ENCODE measurements at places on chromosomes 6 and 20.

- DNase-seq: no peak
These were observed 12.6 kb upstream of the FAM209A start for GRCh38 chr20:56511926-56512325.

- DNase-seq: no peak
These were observed 181.2 kb upstream of the POU3F2 start for GRCh38 chr6:98653179-98653578.

- DNase-seq: no peak
These were observed 616.7 kb downstream of the FRK start for GRCh38 chr6:115443825-115444478.

GRCh38 chr6:150314230-150315188 lies 54.3 kb upstream of the IYD start:
- no peak for DNase-seq

GRCh38 chr6:51099201-51099600 lies 280.5 kb downstream of the TFAP2B start:
- DNase-seq: no peak

- DNase-seq: peak; percentile 58
These were observed 89.1 kb downstream of the NCR2 start for GRCh38 chr6:41424370-41425058.

- DNase-seq: no peak
These were observed 105.9 kb downstream of the TOX2 start for GRCh38 chr20:44020406-44021148.

DNA sequence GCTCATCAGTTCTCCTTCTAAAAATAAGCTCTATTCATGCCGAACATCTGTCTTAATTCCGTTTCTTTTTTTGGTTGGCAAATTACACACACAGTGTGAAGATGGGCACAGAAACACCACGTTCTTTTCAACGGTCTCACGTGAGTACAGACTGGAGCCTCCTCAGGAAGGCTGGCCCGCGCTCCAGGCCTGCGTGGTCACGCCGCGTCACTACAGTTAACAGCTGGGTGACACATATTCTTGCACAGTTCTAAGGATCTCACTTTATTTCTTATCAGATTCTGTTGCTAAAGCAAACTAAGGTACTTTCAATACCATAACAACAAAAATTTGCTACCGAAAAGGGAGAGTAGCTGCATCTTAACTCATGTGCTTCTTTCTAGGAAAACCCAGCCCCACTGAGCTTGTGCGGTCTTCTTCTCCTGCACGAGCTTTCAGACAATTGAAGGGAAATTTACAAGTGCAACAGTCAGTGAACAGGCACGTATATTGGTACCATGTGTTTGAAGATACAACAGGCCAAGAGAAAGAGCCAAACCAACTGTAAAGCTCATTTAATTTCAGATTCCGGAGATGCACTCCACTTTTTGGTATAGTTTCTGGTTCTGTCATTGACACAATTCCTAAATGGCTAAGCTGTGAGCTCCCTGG lies 55.6 kb upstream of the MPC1 start:
- DNase-seq: no peak

DNA sequence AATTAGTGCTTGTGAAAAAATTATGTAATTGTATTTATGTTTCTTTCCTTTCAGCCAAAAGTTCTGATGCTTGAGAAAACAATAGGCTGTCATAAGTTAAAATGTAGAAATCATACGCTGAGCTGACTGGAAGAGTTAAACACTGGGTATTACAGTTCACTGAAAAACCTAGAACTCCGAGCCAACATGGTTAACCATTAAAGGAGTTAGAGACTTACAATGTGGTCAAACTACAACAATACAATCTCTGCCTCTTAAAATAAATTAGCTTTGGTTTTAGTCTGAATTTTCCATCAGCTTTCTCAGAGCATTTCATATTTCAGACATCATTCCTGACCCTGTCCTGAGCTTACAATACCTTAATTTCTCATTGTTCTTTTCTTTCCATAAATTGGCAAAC lies 91.0 kb downstream of the COL12A1 start:
- DNase-seq: no peak

GRCh38 chr20:40499391-40499790 lies 189.6 kb downstream of the MAFB start:
- DNase-seq: no peak

DNA sequence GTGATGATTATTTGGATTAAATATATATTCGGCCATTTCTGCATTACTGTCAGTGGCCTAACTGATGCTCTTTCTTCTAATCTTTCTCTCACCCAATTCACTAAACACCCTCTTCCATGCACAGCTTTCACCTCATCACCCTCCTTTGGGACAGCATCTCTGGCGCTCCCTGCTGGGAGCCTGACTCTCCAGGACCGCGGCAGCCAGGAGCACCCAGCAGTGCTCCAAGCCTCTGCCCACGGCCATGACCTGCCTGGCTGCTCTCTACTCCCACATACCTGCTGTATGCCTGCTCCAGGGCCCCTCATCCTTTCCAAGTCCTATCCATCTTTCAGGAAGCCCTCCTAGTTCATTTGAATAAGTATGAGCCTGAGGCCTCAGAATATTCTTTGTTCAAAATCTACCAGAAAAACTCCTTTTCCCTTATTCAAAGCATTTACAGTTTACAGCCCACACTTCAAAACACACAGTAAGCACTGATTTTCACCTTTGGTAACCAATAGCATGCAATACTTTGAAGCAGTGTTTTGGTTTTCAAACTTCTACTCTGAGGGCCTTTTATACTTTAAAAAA lies 15.2 kb downstream of the CTCFL start:
- DNase-seq: no peak

DNA sequence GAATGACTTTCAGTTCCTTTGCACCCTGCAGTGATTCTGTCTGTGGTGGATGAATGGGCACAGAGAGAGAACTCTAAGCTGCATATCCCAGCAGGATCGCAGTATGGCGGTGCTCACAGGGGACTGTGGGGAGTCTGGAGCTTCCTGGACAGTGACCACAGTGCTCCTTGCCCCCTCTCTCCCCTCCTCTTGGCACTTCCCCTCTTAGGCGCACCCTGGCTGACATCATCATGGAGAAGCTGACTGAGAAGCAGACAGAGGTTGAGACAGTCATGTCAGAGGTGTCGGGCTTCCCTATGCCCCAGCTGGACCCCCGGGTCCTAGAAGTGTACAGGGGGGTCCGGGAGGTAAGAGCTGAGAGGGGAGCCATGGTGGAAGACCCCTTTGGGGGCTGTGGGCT lies 8.6 kb downstream of the BYSL start:
- no peak for DNase-seq

- peak; percentile 100 for DNase-seq
These were observed 163.2 kb downstream of the PDE7B start for GRCh38 chr6:136014454-136015437.

DNA sequence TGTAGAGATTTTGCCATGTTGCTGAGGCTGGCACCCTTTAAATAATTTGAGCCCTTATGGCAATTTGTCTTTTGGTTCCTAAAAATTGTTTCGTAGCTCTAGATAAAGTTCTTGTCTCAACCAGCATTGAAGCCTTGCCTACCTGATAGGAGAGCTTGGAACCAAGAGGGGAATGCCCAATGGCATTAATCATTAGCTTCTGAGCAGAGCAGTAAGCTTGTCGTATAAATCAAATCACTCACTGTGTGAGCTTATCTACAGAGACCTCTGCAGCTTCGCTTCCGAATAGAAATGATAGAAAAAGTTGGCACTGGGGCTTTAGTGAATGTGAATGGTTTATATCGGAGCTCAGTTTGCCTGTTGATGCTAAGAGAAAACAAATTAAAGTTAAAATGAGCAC lies 10.7 kb downstream of the ANKRD6 start:
- DNase-seq: no peak

DNA sequence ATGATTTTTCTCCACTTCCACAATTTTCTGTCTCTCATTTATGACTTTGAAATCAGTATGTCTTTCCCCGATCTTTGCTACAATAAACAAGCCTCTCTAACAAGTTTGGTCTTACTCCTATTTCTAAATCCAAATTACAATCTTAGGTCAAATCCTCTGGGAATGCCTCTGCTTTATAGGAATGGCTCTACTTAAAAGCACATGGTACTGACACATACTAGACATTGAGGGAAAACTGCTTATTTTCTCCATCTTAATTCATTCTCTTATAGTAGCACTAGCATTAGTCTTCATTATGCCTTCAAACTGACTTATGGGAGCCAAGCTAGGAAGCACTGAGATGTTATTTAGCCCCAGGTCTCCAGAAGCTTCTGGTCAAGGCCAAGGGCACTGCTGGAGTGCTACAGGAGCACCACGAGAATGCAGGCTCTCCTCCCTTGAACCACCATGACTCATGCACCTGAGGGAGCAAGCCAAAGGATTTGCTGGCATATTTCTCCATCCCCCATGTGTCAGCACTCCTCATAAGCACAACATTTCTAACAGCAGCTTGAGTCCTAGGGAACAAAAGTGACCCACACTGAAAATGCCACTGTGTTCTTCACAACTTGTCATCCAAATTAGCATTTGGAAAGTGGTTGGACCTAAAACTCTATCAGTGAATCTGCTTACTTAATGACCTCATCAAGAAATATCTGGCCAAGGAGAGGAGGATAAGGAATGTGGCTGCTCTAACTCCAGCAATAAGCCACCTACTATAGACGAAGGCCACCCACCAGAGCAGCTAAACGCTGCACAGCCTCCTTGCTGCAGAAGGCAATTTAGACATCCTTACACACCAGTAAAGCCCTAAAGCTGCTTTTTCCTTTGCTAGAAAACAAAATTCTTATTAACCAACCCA lies 156.8 kb upstream of the KCNQ5 start:
- peak; percentile 33 for DNase-seq

GRCh38 chr6:53718597-53719460 lies 53.3 kb upstream of the KLHL31 start:
- DNase-seq: peak; percentile 17

DNA sequence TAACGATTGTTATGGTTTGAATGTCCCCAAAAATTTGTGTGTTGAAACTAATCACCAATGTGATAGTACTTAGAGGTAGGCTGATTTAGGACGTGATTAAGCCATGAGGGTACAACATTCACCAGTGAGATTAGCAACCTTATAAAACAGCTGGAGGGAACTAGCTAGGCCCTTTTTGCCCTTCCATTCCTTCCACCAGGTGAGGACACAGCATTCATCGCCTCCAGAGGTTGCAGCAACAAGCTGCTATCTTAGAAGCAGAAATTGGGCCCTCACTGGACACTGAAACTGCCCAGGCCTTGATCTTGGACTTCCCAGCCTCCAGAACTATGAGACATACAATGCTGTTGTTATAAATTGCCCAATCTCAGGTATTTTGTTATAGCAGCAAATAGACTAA lies 340.7 kb upstream of the JARID2 start:
- no peak for DNase-seq

GRCh38 chr6:73234733-73235132 lies 9.4 kb upstream of the KHDC1L start:
- peak; percentile 55 for DNase-seq

GRCh38 chr6:2578767-2579166 lies 172.0 kb downstream of the MYLK4 start:
- DNase-seq: no peak

- DNase-seq: no peak
These were observed 46.9 kb upstream of the TAB2 start for GRCh38 chr6:149270616-149271015.

DNA sequence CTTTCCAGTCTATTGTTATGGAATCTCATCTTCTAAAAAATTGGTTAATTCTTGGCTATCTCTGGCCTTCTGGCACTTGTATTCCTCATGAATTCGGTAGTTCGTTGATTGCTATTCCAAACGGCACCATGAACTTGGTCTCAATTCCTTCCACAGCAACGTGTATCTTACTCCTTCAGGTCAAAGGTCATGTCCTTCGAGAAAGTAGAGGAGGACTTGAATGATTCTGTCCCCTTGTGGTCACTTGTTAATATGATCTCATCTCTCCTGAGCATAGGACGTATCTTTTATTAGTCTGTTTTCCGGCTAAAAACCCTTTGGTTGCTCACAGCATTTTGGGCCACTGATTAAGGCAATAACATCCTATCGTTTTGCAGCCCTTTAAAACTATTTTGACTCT lies 9.4 kb downstream of the TLDC2 start:
- no peak for DNase-seq

- peak; percentile 85 for DNase-seq
These were observed 611.3 kb downstream of the HDGFL1 start for GRCh38 chr6:23180504-23181293.

DNA sequence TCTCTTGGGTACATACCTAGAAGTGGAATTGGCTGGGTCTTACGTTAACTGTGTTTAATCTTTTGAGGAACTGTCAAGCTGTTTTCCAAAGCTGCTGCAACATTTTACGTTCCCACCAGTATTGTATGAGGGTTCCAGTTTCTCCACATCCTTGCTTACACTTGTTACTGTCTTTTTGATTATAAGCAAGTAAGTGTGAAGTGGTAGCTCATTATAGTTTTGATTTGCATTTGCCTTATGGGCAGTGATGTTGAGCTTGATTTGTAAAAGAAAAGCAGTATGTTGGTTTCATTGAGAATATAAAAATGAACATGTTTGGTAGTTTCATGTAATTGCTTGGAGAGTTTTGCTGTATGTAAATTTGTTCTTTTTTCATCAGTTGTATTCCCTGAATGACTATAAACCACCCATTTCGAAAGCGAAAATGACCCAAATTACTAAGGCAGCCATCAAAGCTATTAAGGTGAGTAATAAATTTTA lies 40.4 kb downstream of the SCAF8 start:
- DNase-seq: no peak

DNA sequence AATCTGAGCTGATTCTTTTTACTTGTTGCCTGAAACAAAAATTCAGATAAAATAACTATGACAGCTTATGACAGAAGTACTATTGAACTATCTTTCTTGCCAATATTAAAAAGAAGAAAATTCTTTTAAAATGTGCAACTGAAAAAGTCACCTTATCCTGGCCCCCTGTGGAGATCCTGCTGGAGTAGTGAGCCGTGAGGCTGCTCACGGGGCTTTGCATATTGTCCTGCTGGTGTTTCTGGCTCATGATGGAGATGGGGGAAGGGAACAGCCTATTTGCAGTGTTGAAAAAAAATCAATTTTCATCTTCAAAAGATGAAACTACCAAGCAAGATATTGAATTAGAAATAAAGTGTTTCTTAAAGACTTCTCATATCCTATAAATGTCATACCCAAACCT lies 216.0 kb downstream of the SAMD5 start:
- DNase-seq: no peak

DNA sequence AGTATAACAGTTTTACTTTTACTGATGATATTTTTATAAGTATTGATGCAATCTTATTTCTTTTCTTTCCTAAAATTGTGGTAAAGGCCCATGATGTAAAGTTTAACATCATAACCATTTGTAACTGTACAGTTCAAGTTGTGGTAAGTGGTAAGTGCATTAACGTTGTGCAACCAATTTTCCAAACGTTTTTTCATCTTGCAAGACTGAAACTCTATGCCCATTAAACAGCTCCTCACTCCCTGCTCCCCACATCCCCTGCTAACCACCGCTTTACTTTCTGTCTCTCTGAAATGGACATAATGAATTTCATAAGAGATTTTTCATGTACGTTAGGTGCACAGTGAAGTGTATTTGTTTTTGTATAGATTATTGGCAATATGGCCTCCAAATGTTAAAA lies 106.0 kb downstream of the PACRG start:
- no peak for DNase-seq

DNA sequence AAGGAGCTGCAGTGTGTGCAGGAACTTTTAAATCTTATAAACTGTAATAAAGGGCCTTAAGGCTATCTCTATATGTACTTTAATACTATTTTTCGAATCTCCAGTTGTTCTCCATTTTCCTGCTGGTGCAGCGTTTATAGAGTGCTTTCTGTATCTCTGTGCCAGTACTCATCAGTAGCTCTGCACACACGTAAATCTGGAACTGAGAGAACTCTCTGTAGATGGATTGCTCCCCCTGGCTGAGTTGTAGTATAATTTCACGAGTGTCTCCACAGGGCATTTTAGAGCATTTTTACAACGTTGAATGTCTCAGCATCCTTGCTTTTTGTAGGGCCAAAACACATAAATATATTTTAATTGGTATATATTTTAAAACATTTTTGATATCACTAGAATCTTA lies 256.5 kb downstream of the TRDN start:
- DNase-seq: no peak

All from fibroblast of skin of left quadriceps (primary cell).